Placental pericyte (primary cell): ENCODE measurements at places on chromosomes 5 and 9. TPM values are rescaled to one million over a fixed set of nuclear protein-coding genes. Genes with fewer than 3 reads are reported as not detected.

Gene NAIP
- 2.4 and 3.3 TPM in 2 replicates for total RNA-seq

Gene SOX30
- total RNA-seq: under 0.01 TPM in 1 of 2 replicates, not detected in the other

Gene SLC24A2
- not detected in 2 replicates for total RNA-seq

Gene REEP5
- total RNA-seq: 41.4 and 56.0 TPM in 2 replicates

Gene RNF14
- total RNA-seq: 49.9 and 89.5 TPM in 2 replicates

Gene AGXT2
- total RNA-seq: not detected in 2 replicates

Gene OR1J2
- not detected in 2 replicates for total RNA-seq

Gene IFNA21
- total RNA-seq: not detected in 2 replicates

Gene CHSY3
- 8.3 and 15.6 TPM in 2 replicates for total RNA-seq

Gene NDST1
- 41.1 and 93.8 TPM in 2 replicates for total RNA-seq

Gene LYSMD3
- total RNA-seq: 21.6 and 25.2 TPM in 2 replicates

Gene BSPRY
- not detected in 2 replicates for total RNA-seq

Gene WDR38
- not detected in 2 replicates for total RNA-seq

Gene UTP15
- 22.3 and 45.0 TPM in 2 replicates for total RNA-seq

Gene SLC6A18
- total RNA-seq: not detected in 2 replicates

Gene KIAA0825
- total RNA-seq: 1.5 and 6.0 TPM in 2 replicates
